Stimulated activated naive CD8-positive, alpha-beta T cell treated with anti-CD3 and anti-CD28 coated beads, Interleukin-15, amount 100 ng/mL, for 72 hours (primary cell): ENCODE measurements at places on chromosomes 11 and 22.
A peak's percentile ranks its signal among the peaks of the same experiment; 100 is the strongest.

DNA sequence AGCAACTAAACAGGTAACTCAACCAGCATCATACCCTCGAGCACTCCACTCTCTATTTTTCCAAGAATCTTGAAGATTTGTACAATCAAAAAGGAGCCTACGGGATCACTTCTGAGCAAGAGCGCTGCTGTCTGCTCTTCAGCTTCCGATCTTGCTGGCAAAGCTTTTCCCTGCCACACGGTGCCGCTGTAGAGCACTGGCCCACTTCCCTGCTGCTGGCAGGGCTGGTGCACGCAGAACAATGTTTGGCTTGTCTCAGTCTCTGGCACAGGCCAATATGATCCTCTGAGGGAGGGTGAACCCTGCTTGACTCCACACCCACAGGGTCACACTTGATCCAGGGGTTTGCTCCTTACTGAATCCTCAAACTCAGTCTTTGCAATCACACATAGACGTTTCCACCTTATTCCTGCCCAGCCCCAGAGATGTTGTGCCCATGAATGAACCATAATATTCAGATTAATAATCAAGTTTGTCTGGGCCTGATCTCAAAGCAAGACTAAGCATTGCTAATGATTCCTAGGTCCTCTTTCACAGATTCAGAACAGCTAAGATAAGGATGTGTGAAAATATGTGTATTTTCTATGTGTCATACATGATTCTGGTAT lies 536.6 kb downstream of the SOX6 start:
- peak; percentile 35 for DNase-seq

DNA sequence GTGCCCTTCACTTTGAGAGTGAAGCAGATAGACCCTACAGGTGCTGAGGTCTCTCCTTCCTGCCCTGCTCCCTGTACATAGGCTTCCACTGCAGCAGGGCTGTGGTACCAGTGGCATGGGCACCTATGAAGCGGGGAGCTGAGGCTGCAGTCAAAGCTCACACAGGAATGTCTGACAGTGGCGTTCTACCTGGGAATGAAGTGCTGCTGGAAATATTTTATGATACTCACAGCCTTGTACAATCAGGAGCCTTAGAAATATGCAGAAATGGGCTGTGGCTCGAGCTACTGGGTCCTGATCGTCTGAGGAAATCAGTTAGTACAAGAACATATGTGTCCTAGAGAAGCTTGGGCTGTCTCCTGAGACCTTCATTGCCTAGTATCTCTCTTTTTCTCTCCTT lies 24.8 kb downstream of the MRPL16 start:
- DNase-seq = no peak

GRCh38 chr11:94583866-94584500 lies 16.8 kb downstream of the PIWIL4 start:
- DNase-seq = no peak

DNA sequence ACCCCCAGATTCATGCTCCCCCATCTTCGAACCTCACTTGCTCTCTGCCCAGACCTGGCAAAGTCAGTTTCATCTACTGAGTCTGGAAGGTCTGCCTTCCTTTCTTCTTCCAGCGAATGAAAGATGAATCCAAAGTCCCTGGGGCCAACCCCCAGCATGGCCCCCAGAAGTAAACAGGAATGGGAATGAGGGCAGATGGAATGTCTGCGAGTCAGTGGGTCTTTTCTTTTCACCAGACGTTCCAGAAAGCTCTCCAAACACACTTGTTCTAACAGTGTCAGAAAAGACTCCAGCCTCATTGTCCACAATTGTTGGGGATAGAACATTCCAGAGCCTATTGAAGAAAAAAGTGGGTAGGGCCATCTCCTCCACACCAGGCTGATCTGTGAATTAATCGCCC lies 28.6 kb downstream of the RIBC2 start:
- DNase-seq = no peak
